ENCODE measurements at places on chromosomes 4 and X.

DNA sequence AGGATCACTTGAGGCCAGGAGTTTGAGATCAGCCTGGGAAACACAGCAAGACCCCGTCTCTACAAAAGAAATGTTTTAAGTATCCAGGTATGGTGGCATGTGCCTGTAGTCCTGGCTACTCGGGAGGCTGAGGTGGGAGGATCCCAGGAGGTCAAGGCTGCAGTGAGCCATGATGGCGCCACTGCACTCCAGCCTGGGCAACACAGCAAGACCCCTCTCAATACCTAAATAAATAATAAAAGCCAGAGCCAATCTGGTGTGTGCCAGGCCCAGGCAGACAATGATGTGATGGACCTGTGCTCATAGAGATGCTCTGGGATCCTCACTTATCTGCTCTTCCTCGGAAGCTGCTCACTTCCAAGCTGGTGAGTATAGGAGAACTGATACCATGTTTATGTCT lies 18.2 kb upstream of the SASH3 start:
- no peak for DNase-seq

DNA sequence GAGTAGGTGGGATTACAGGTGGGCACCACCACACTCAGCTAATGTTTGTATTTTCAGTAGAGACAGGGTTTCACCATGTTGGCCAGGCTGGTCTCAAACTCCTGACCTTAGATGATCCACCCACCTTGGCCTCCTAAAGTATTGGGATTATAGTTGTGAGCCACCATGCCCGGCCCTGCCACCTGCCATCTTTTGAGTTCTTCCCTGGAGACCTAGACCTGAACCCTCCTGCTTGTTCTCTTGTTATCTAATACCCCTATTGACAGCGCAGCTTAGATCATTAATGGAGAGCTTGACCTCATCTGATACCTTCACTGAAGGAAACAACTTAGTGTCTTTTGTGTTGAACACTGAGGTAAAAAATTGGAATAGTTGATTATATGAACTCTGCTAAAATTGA lies 53.6 kb downstream of the HTT start:
- no peak for DNase-seq

DNA sequence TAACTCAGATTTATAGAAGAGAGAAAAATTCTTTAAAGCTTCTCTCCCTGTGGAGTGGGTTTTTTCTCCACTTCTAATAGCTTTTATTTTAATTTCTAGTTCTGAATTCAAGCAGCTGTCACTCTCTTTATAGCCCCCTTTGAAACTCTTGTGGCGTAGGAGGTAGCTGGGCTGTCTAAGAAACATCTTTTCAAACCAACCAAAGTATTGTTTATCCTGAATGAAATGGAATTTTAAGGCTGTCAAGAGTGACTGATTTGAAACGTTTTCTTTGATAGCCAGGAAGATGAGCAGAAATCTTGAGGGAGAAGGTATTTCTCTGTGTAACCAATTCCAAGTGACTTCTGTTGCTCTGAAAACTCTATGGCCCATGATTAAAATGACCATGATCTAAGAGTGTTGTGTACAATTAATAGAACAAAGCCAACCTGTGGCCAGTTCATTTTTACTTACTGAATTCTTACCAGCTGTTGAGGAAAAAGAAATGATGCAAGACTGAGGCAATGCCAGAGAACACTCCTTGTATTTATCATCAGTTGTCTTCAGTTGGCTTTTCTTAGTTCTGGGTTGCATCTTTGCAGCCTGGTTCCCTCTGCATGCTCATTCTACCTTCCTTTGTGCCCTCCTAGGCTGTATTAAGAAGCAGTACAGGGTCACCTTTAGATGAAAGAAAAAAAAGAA lies 298.4 kb downstream of the ARHGAP10 start:
- DNase-seq, result no peak

DNA sequence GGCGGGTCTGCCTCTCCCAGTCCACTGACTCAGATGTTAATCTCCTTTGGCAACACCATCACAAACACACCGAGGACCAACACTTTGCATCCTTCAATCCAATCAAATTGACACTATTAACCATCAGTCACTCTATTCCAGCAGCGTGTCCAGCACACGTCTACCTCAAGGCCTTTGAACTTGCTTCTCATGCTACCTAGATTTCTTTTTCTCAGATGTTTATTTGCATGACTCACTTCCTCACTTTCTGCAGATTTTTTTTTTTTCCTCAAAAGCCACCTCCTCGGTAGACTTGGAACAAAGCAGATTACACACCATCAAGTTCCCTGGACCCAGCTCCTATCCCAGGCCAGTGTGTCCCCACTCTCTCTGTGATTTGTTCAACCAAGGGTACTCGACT lies 49.5 kb downstream of the SUPT20HL2 start:
- no peak for DNase-seq

- no peak for DNase-seq
Observed at GRCh38 chrX:19682712-19683331, 167.5 kb upstream of the MAP3K15 start.

DNA sequence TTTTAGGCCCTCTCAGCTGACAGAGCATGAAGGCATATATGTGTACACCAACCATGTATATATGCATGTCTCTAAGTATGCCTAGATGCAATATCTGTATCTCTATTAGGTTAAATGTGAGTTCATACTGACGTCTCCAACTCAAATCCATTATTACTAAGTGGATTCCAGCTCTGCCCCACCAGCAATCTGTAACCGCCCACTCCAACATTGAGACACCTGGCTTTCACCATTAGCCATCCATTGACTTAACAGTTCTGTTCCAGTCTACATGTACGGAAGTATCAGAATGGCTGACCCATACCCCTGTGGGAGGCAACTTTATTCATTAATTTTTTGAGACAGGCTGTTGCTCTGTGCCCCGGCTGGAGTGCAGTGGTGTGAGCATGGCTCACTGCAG lies 15.0 kb upstream of the SH3TC1 start:
- DNase-seq, result no peak

DNA sequence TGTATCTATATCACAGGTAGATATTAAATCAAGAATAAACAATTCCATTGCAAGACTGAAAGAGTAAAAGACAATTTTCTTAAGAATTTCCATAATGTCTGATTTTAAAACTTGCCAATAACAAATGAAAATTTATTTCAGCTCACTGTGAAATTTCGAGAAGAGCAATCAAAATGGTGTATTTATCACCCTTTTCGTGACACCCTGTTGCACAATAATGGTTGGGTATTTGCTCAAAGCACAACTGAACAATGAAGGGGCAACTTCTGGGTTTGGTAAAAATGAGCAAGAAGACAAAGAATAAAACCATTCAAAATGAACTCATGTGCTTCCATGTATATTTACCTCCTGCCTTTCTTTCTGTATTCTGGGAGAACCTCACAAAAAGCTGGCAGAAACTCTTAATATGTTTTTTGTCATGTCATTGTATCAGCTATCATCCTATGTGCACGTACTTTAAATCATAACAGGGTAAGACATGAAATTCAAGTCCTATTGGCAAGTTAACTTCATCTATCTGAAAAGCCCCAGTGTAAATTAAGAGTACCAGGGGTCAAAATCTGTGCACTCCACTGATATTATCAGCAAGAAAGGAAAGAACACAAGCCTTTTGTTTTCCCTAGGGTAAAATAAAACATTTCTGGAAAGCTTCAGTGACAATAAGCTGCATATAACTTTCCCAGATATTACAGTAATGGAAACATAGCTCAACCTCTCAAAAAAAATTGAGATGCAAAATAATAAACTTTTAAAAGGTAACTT lies 126.9 kb upstream of the CBR4 start:
- DNase-seq, result no peak
